ENCODE measurements at places on chromosomes 2 and 18.

DNA sequence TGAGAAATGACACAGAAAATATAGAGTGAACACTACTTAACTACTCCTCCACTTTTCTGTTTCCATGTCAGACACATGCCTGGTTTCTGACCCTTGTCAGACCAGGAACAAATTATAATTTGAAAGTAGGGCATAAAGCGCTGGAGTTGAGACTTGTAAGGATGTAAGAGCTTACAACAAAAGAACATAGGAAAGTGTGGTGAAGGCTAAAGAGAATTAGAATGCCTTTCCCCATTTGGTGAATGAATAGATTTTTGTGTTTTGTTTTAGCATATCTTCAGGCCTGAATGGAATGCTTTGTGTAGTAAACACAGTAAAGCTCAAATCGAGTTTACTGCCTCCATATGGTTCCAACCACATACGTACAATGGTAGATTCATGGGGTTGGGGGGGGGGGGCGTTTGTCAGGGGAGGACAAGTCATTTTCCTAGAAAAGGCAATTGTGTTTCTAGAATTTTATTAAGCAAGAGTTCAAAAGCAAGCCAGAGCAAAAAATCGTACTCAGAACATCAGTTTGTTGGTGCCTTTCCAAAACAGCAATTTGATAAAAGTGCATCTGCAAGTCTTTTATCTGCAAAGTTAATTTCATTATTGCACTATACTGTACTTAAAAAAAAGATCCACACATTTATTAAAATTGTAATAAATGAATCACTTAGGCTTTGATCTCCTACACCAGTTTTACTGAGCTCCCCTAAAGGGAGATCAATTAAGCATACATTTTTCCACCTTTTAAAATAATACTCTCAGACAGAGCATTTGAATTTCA, 30.9 kb downstream of the NRXN1 start:
- DNase-seq, result no peak

GRCh38 chr2:217193431-217194340, 333.8 kb upstream of the TNP1 start:
- DNase-seq, result no peak

DNA sequence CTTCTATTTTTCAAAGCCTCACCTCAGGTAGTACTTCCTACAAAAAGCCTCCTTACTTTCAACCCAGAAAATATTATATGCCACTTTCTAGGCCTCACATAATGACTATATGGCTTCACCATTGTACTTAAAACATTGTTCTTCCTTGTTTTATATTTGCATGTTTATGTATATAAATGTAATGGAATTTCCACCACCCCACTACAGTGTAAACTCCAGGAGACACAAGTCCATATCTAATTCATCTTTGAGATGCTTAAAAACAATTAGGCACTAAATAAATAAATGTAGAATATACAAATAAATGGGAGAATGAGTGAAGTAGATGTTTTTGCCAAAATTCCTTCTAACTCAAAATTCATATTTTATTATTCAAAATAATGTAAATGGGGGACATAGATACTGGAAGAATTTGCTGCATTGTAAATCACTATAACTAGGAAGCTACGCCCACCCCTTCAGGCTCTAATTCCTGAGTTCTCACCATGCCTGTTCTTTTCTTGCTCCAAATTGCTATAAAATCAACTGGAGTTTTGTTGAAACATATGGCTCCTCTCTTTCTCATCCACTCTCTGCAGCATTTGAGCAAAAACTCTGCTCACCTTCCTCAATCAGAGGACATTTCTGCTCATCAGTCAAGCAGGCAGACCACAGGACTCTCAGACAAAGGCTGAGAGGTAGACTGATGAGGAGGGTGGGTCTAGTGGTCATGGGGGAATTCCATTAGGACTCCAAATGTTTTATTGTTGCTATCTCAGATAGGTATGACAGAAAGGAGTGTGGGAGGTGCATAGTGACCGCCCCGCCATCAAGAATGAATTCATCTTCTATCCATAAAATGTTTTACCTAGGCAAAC, 243.0 kb downstream of the HNMT start:
- DNase-seq, result no peak

- DNase-seq, result no peak
These were observed 2.6 kb downstream of the TRAK2 start for GRCh38 chr2:201448701-201449100.

DNA sequence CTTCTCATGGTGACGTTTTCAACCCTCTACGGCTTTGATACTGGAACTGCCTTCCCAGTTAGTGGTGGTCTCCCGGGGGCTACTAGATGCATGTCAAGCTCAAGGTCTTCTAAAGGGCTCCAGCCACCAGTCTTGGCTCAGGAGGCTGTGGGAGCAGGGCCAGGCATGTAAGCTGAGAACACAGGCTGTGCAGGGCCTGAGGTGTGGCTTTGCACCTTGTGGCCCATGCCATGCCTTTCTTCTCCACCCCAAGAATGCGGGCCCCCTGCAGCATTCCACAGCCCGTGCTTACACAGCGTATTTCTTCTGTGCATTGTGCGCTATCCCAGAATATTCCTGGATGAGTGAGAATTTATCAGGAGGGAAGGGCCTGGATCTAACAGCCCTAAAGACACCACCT, 144.9 kb downstream of the SEPTIN10 start:
- DNase-seq, result no peak

- DNase-seq, result no peak
These were observed 139.4 kb downstream of the RNF152 start for GRCh38 chr18:61753373-61753772.

Data from esophagus squamous epithelium (tissue), 5 donors.